ENCODE measurements at places on chromosomes 16 and 17.

DNA sequence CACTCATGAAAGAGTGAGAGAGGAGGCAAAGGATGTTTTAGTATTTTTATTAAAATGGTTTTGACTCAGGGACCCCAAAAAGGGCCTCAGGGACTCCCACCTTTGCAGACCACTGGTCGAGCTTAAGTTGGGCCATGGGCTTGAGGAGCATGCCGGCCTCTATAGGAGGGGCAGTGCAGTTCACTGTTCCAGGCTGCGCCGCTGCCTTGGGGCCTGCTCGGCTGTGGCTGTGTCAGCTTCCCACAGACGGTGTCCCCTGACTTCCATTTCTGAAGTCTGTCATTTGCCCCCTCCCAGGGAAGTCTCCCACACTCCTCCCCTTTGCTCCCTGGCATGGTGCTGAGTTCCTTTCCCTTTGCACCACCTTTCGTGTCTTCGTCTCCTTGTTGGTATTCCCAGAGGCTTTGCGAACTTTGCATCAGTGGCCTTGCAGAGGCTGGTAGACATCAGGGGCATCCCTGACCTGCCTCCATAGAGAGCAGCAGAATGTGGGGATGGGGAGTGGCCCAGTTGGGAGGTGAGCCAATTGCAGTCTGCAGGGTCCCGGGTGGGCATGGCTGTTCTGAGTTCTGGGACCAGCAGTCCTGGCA, 17.1 kb downstream of the MPRIP start:
- no peak for DNase-seq

GRCh38 chr17:27318228-27318627, 24.3 kb downstream of the WSB1 start:
- DNase-seq: no peak

- DNase-seq: no peak
Measured at GRCh38 chr16:14373896-14374295, 256.2 kb downstream of the PARN start.

DNA sequence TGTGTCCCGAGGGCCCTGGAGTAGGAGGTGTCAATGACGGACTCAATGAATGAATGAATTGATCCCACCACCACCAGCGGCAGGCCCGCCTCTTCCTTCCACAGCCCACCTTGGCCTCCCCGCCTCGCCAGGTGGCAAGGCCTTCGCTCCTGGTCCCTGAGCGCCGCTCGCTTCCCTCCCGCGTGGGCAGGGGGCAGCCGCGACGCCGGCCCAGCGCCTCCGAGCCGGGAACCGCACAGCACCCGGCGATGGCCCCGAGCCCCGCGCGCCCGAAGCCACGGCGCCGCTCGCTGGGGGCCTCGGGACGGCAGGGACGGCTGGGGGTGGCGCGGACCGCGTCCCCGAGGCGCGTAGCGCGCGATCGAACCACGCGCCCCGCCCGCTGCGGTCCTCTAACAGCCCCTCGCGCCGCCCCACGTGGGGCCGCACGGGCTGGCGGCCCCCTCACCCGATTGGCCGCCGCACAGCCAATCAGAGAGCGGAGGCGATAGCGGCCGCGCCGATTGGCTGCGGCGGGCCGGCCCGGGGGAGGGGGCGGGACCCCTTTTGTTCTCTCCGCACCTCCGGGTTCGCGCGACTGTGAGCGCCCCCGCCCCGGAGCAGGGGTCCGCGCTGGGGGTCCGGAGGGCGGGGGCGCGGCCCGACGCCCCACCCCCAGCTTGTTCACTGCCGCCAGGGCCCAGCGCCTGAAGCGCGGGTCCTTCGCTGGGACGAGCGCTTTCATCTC, 31.4 kb downstream of the ACTG1 start:
- peak; percentile 63 for DNase-seq

DNA sequence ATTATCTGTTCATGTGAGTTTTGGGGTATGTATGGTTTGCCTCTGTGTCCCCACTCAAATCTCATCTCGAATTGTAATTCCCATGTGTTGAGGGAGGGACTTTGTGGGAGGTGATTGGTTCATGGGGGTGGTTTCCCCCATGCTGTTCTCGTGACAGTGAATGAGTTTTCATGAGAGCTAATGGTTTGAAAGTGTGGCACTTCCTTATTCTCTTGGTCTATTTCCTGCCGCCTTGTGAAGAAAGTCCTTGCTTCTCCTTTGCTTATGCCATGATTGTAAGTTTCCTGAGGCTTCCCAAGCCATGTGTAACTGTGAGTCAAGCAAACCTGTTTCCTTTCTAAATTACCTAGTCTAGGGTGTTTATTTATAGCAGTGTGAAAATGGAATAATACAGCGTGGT, 128.1 kb upstream of the HS3ST4 start:
- no peak for DNase-seq

DNA sequence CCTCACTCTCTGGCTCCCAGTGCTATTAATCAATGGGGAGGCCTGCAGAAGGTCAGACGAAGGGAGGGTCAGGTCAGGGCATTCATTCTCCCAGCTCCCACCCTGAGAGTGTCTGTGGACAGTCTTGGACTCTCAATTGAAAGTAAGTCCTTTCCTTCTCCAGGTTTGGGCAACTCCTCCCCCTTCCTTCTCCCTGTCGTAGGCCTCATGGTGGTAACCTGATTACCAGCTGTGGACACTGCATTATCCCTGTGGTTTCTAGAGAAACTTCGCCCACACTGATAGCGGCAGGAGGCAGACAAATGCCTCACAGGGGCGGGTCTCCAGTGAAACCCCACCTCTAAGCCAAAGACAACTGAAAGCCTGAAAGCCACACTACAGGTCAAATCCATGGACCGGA, 57.7 kb upstream of the SLC25A19 start:
- DNase-seq: peak; percentile 15

Data from stimulated activated CD4-positive, alpha-beta T cell treated with anti-CD3 and anti-CD28 coated beads, Interleukin-4, amount 100 ng/mL, for 1 hour (primary cell).